ENCODE measurements at places on chromosomes 2 and 18. TPM values are rescaled to one million over a fixed set of nuclear protein-coding genes. Genes with fewer than 3 reads are reported as not detected.

- DNase-seq = peak; percentile 41
- no peaks in the 10 kb centered on the region for H3K27me3 ChIP-seq
- no peak overlapping the region for H3K27ac ChIP-seq
- H3K4me3 ChIP-seq = no peak overlapping the region
These were observed 35.0 kb upstream of the PSMD14 start for GRCh38 chr2:161273038-161273760.

RIT2 gene
- not detected for polyA plus RNA-seq

SIGLEC15 gene
- polyA plus RNA-seq = 0.14 TPM

DNA sequence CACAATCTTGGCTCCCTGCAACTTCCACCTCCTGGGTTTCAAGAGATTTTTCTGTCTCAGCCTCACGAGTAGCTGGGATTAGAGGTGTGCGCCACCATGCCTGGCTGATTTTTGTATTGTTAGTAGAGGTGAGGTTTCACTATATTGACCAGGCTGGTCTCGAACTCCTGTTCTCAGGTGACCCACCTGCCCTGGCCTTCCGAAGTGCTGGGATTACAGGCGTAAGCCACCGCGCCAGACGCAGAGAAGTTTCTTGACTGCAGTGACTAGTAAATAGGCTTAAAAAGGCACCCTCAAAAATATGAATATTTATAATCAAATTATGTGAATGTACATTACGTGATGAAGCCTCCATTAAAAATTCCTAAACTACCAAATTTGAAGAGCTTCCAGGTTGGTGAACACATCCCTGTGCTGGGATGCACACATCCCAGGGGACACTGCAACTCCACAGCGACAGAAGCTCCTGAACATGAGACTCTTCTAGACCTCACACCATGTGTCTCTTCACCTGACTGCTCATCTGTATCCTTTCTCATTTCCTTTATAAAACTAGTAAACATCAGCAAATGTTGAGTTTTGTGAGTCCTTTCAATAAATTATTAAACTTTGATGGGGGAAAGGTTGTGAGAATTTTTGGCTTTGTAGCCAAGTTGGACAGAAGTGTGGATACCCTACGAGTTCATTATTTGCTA is 203.3 kb upstream of the SPOPL start:
- DNase-seq = no peak
- H3K27ac ChIP-seq = no peak overlapping the region
- no peaks in the 10 kb centered on the region for H3K27me3 ChIP-seq
- no peaks in the 10 kb centered on the region for H3K36me3 ChIP-seq

DNA sequence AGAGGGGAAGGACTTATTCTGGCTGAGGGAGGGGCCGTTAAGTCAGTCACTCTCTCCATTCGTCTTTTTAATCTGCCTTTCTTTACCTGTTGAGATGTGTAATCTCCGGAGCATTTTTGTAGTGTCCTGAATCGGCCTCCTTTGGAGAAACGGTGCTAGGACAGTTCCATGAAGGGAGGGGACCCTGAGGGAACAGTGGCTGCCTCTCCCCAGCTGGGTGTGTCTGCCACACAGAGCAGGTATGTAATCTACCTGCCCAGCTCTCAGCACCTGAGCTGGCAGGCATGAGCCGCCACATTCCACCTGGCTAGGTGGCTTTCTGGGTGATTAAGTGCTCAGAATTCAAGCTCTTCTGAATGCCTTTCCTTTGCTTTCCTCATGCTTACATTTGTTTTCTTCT is 131.2 kb downstream of the WDSUB1 start:
- H3K27ac ChIP-seq = no peak overlapping the region
- DNase-seq = no peak
- H3K36me3 ChIP-seq = peaks cover 17% of the 10 kb centered on the region
- peaks cover 29% of the 10 kb centered on the region for H3K4me1 ChIP-seq
- no peaks in the 10 kb centered on the region for H3K27me3 ChIP-seq
- H3K4me3 ChIP-seq = no peak overlapping the region

- no peaks in the 10 kb centered on the region for H3K36me3 ChIP-seq
- no peak within 1 kb of the TSS for H3K27ac ChIP-seq
- H3K27me3 ChIP-seq = no peaks in the 10 kb centered on the region
These were observed at the start of gene AFF3 for GRCh38 chr2:100142393-100142792. Gene AFF3, minus strand, starts transcription at chr2:100142590. Its CDS starts 38,136 bp downstream, at chr2:100104454.

DNA sequence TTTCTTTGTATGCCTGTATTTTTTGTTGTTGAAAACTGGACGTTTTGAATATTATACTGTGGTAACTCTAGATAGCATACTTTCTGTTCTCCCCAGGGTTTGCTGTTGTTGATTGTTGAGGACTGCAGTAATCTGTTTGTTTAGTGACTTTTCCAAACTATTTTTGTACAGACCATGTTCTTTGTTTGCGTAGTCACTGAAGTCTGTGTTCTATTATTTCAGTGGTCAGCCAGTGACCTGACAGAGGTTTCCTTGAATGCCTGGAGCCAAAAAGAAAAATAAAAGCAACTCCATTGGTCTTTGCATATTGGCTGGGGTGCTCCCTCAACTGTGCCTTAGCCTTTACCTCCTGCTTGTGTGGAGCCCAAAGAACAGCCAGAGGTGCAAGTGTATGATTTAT is 42.7 kb upstream of the PHLPP1 start:
- no peaks in the 10 kb centered on the region for H3K4me1 ChIP-seq
- no peak overlapping the region for H3K4me3 ChIP-seq
- H3K36me3 ChIP-seq = no peaks in the 10 kb centered on the region
- H3K27ac ChIP-seq = no peak overlapping the region

DNA sequence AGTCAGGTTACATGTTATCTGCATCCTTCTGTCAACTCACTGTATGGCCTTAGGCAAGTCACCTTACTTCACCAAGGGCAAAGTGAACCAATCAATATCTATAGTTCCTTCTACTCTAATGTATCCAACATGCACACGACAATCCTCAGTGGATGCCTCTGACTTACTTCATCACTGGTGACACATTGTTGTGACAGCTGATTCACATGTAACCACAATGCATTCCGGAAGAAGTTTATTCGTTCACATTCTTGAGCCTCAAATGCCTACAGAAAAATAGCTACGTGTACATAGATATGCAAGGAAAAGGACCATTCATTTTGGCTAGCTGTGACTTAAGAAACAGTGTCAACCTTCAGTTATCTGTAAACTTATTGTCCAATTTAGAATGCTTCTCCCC is 26.3 kb upstream of the EPG5 start:
- H3K4me3 ChIP-seq = no peak overlapping the region
- H3K27ac ChIP-seq = no peak overlapping the region

DNA sequence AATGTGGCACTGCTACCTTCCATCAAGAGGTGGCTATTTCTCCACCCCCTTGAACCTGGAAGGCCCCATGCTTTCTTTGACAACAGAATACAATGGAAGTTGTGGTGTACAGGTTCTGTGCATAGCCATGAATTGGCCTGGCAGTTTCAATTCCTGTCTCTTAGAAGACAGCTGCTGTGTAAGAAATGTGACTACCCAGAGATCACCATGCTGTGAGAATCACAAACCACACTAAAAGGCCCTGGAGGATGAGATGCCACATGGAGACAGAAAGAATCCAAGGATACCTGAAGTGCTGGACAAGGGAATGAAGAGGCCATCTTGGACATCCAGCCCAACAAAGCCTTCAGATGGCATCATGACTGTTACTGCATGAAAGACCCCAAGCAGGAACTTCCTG is 47.7 kb upstream of the EHBP1 start:
- no peaks in the 10 kb centered on the region for H3K36me3 ChIP-seq
- H3K4me1 ChIP-seq = peaks cover 9% of the 10 kb centered on the region
- DNase-seq = no peak
- H3K27me3 ChIP-seq = no peaks in the 10 kb centered on the region

- no peak overlapping the region for H3K4me3 ChIP-seq
- no peak overlapping the region for H3K27ac ChIP-seq
- no peaks in the 10 kb centered on the region for H3K27me3 ChIP-seq
- no peak for DNase-seq
- H3K36me3 ChIP-seq = peaks cover 2% of the 10 kb centered on the region
These were observed 554.3 kb downstream of the ZEB2 start for GRCh38 chr2:143965493-143966164.

PPM1B gene
- 26.8 TPM for polyA plus RNA-seq

TYW5 gene
- polyA plus RNA-seq = 7.4 TPM

TRAPPC12 gene
- polyA plus RNA-seq = 67.8 TPM

GRCh38 chr2:73582364-73582763 is 59.9 kb downstream of the NAT8 start:
- no peaks in the 10 kb centered on the region for H3K4me1 ChIP-seq
- H3K4me3 ChIP-seq = no peak overlapping the region

DNA sequence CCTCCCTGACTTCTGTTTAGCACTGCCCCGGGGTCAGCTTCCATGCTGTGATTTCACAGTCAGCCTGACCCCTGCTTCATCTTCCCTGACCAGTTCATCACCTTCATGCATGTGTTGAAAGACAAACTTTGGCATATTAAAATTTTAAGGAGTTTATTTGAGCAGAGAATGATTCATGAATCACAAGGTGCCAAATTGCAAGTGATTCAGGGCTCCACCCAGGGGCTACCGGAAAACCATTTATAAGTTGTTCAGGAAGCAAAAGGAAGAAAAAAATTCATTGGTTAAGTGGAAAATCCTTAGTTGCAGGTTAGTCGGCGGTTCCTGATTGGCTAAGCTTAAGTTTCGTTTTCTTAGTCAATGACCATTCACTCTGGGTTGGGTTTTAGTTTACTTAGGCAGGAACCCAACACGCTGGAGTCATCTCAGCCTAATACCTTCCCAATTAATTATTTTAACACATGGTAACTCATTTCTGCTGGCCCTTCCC is 10.6 kb downstream of the IL1F10 start:
- peak; percentile 44 for DNase-seq
- peaks cover 21% of the 10 kb centered on the region for H3K4me1 ChIP-seq
- H3K27me3 ChIP-seq = no peaks in the 10 kb centered on the region
- H3K27ac ChIP-seq = no peak overlapping the region

DNA sequence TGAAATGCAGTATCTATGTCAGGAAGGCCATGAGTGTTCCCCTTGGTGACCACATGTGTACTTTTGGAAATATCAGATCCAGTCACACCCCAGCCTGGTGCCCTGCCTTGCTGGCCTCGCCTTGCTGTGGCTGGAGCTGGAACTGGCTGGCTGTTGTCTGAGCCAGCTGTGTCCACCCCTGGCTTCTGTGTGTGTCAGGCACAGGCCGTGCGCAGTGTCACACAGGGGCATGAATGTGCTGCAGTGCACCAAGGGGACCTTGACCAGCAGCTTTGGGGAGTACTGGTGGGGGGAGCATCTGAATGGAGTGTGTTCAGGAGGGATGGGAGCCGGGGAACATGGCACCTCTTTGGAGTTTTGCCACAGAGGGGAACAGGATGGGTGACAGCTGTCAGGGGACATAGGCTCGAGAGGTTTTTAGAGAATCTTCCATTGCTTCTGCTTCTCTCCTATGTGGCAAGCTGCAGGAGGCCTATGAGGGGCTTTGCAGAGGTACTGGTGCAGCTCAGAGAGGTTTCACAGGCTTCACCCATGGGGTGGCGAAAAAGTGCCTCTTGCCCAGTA is 44.7 kb upstream of the FAHD2A start:
- H3K36me3 ChIP-seq = no peaks in the 10 kb centered on the region

- peaks cover 15% of the 10 kb centered on the region for H3K4me1 ChIP-seq
- peaks cover 29% of the 10 kb centered on the region for H3K36me3 ChIP-seq
These were observed 940 bp downstream of the XRCC5 start for GRCh38 chr2:216109962-216110614.

DNA sequence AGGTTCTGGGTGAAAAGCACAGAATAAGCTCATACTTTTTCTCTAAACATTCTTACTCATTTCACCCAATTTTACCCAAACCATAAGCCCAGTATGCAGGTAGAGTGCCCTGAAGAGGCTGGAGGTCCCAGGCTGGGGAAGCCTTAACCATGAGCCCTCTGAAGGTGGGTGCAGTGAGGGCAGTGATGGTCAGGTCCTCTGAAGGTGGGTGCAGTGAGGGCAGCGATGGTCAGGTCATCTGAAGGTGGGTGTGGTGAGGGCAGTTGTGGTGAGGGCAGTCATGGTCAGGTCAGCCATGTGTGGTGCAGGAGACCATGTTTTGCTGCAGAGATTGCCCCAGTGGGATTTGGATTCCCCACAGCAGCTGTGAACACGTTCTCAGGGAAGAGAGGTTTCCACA is 148.8 kb downstream of the SNTG2 start:
- peaks cover 2% of the 10 kb centered on the region for H3K4me1 ChIP-seq
- no peak for DNase-seq
- H3K4me3 ChIP-seq = no peak overlapping the region
- peaks cover 2% of the 10 kb centered on the region for H3K27me3 ChIP-seq
- no peaks in the 10 kb centered on the region for H3K36me3 ChIP-seq
- H3K27ac ChIP-seq = no peak overlapping the region

- no peak overlapping the region for H3K4me3 ChIP-seq
- no peaks in the 10 kb centered on the region for H3K4me1 ChIP-seq
- no peak overlapping the region for H3K27ac ChIP-seq
- no peaks in the 10 kb centered on the region for H3K36me3 ChIP-seq
- no peak for DNase-seq
These were observed 879.6 kb upstream of the CELF4 start for GRCh38 chr18:38444971-38445803.

GRCh38 chr18:73719611-73720010 is 428.0 kb downstream of the FBXO15 start:
- H3K27ac ChIP-seq = no peak overlapping the region
- no peaks in the 10 kb centered on the region for H3K27me3 ChIP-seq
- H3K4me1 ChIP-seq = no peaks in the 10 kb centered on the region
- no peaks in the 10 kb centered on the region for H3K36me3 ChIP-seq
- no peak for DNase-seq

- no peak for DNase-seq
- H3K36me3 ChIP-seq = no peaks in the 10 kb centered on the region
- H3K27ac ChIP-seq = no peak overlapping the region
- peaks cover 27% of the 10 kb centered on the region for H3K4me1 ChIP-seq
- no peak overlapping the region for H3K4me3 ChIP-seq
These were observed 9.8 kb upstream of the MGAT5 start for GRCh38 chr2:134244086-134244485.

DNA sequence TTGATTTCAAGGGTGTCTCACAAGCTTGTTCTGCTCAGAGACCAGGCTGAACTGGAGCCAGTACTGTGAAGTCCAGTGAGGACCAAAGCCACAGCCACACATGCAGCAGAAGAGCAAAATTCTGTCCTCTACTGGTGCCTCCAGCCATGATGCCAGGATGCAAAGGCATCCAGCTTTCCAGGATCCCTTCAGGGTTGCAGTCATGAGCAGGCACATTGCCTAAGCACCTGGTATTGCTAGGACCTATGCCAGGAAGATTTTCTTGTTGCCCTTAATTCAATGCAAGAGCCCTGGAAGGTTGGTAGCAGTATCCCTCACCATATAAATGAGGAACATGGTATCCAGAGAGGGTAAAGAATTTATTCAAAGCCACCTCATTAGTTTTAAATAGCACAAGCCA is 78.9 kb upstream of the CYRIA start:
- H3K36me3 ChIP-seq = no peaks in the 10 kb centered on the region
- H3K27ac ChIP-seq = no peak overlapping the region
- no peak overlapping the region for H3K4me3 ChIP-seq
- H3K4me1 ChIP-seq = no peaks in the 10 kb centered on the region
- H3K27me3 ChIP-seq = peaks cover 3% of the 10 kb centered on the region

DNA sequence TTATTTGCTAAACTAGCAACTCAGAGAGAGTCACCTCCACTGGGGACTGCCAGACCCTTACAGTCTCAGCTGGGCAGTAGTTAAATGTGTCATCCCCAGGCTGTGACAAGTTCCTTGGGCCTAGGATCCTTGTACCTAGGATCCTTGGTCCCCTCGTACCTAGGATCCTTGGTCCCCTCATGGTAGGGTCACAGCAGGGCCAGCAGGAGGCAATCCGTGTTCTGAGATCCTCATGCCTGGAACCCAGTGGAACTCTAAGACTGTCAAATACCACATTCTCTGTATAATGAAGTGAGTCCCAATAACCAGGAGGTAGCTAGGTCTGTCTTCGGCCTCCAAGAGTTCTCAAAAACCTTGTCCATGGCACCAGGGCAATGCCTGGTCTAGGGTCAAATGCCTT is 60.8 kb downstream of the LYPD6B start:
- H3K36me3 ChIP-seq = no peaks in the 10 kb centered on the region
- no peaks in the 10 kb centered on the region for H3K27me3 ChIP-seq
- no peak for DNase-seq
- no peak overlapping the region for H3K27ac ChIP-seq
- no peak overlapping the region for H3K4me3 ChIP-seq

DYNAP gene
- polyA plus RNA-seq = not detected
